ENCODE measurements at places on chromosomes 5 and 9.

- DNase-seq, result no peak
Measured at GRCh38 chr5:150034662-150035061, 34.1 kb downstream of the HMGXB3 start.

GRCh38 chr5:83518319-83519061 is 46.9 kb downstream of the VCAN start:
- DNase-seq, result no peak

GRCh38 chr9:109912082-109912582 is 132.1 kb downstream of the PALM2AKAP2 start:
- DNase-seq, result no peak

GRCh38 chr9:98142925-98143481 is 24.0 kb upstream of the TRIM14 start:
- no peak for DNase-seq

- peak; percentile 47 for DNase-seq
Measured at GRCh38 chr9:4987961-4988421, 2.9 kb downstream of the JAK2 start.

GRCh38 chr5:137344723-137345322 is 154.3 kb downstream of the SPOCK1 start:
- peak; percentile 4 for DNase-seq

DNA sequence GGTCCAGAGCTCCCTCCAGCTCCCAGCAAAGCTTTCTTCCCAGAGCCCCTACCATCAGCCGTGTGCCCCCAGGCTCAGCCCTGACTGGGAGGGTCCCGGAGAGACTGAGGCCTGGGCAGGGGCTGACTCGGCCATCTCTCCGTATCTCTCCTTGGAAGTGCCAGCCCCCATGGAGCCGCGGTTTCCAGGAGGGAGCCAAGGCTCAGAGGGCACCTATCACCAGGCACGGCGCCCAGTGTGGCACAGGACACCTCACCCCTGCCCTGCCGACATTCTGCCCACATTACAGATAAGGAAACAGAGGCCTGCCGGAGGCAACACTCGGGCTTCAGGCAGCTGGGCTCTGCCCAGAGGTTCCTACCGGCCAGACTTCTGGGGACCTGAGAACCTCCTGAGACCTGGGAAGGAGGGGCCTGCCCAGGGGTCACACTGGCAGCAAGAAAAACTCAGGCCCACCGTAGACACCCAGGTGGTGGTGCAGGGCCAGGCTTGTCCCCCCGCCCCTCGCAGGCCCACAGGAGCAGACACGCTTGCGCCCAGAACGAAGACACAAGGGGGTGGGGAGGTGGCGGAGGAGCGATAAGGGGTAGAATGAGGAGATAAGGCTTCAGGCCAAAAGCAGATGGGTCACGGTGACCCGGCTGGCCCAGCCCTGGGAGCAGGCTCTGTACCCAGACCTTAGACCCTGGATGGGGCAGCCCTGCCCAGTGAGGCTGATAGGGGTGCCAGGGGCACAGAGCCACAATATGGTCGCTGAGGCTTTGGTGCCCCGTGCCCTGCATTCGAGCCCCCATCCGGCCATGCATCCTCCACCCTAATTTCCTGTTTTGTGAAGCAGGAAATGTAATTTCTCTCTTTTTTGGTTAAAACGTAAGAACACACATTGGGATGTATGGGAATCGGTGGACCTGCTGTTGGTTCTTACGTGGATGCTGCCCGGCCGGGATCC is 11.8 kb downstream of the NR5A1 start:
- no peak for DNase-seq

- DNase-seq, result no peak
Measured at GRCh38 chr9:107404161-107404560, 85.4 kb downstream of the KLF4 start.

GRCh38 chr9:37954581-37954981 is 50.7 kb upstream of the SLC25A51 start:
- no peak for DNase-seq

Data from stimulated activated naive CD8-positive, alpha-beta T cell treated with anti-CD3 and anti-CD28 coated beads, Interleukin-15, amount 100 ng/mL, for 72 hours (primary cell).